ENCODE measurements at places on chromosomes 13 and 19.

DNA sequence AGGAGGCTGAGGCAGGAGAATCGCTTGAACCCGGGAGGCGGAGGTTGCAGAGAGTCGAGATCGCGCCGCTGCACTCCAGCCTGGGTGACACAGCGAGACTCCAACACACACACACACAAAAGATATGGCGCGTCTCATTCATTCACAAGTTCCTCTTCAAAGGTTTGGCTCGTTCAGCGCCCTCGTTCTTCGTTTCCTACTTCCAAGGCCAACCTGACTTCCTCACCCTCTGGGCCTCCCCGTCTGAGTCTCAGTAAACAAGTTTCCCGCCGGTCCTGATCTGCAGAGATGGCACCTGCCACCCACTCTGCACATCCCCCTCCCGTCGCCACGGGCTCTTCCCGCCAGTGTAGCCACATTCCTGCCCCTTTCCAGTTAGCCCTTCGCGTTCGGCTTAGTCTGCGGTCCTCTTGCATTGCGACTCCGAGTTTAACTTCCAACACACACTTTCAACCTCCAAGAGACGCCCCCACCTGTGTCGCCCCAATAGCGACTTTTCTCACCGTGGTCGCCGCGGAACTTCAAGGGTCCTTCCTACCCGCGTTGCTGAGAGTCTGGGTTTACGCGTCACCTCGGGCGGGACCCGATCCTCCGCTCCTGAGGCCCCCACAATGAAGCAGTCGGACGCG is 1.3 kb upstream of the BSG start:
- DNase-seq = peak; percentile 76

DNA sequence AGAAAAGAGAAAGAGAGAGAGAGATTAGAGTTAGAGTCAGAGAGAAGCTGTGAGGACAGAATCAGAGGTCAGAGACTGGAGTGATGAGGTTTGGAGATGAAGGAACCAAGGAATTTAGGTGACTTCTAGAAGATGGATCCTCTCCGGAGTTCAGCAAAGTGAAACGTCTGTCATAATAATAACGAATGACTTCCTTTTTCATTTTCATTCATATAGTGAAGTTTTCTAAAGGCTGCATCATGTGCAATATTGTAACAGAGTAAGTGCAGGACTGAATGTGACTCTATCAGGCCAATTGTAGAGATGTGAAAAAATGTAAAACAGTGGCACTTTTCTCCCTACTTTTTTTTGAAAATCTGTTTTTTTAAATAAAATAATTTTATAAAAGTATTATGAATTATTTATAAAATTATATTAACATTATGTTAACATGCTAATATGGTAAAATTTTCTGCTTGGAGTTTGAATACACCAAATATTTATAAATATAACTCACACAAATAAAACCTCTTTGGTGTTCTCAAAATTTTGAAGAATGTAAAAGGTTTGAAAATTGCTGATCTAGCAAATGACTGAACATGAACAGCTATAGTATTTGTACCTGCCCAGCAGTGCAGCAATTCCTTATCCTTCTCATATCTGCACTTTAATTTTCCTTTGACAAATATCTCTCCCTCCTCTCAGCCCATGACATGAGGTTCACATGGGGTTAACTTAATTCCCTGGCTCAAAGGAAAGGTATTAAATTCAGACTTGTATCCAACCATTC is 4.2 kb upstream of the TNFSF11 start:
- DNase-seq = no peak

DNA sequence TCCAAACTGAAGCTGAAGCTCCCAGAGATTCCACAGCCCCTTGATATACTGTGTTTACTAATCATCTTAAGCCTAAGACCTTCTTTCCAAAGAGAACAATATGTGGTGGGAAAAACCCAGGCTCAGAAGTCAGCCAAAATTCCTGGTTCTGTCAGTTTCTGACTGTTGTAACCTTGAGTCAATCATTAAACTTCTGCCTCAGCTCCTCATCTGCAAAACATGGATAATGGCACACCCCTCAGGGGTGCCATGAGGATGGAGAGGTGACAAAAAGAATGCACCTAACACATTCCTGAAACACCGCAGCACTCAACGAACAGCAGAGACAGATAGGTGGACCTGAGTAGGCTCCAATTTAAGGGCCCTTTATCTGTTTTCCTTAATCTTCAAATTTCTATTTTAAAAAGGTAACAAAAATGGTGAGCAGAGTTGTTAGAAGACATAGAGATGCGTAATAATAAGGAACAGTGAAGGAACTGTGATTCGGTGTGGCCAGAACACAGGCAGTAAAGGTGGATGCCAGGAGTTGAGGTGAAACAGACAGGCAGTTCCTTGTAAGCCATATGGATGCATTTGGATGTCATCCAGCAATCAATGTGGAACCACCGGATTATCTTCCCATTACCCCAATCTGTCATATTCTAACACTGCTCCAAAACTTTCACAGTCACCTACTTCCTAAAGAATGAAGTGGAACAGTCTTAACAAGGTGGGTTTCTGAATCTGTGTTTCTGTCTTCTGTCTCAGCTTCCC is 56.6 kb upstream of the DOCK9 start:
- DNase-seq = no peak

- no peak for DNase-seq
Measured at GRCh38 chr13:49315036-49315565, 67.4 kb downstream of the CDADC1 start.

- no peak for DNase-seq
Measured at GRCh38 chr19:34430738-34431625, 2.8 kb downstream of the UBA2 start.

GRCh38 chr19:46639358-46640182 is 3.6 kb upstream of the GNG8 start:
- DNase-seq = peak; percentile 80

DNA sequence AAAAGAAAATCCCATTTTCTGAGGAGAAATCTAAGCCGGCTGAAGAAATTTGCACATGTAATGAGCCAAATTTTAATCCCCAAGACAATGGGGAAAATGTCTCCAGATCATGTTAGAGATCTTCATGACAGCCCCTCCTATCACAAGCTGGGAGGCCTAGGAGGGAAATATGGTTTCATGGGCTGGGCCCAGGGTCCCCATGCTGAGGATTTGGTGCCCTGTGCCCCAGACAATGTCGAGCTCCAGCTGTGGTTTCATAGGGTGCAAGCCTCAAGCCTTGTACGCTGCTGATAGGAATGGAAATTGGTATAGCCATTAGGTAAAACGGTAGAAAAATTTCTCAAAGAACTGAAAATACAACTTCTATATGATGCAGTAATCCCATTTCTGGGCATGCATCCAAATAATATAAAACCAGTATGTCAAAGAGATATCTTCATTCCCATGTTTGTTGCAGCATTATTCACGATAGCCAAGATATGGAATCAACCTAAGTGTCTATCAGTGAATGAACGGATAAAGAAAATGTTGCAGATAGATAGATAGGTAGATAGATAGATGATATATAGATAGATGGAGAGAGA is 19.3 kb upstream of the FREM2 start:
- no peak for DNase-seq

Data from Right ventricle myocardium inferior (tissue), 1 donor.